ENCODE measurements at places on chromosomes 2 and 18. TPM values are rescaled to one million over a fixed set of nuclear protein-coding genes. Genes with fewer than 3 reads are reported as not detected.

The TLX2 gene
- total RNA-seq: 0.45 TPM

DNA sequence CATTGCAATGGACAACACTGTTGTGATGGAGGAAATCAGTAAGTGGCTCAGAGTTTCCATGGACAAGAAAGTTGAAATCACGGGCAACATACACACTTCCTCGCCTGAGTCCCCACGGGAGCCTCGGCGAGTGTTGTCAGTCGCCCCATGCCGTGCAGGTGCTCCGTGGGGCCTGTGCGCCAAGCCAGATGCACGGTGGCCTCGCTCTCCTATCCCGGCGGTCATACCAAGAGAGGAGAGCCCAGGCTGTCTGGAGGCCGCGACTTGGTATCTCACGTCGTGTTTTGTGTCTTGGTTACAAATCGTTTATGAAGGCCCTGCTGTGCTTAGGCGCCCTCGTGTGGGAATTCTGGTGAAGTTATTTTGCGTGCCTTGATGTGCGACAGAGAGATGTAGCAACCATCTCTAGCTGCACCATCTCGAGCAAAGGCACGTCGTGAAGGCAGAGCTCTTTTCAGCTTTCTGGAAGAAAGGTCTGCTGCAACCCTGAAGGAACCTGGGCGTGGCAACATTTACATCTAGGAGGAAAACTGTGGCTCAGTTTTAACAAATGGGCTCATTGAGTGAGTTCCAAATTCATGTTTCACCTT is 21.8 kb downstream of the ATG4B start:
- no peak overlapping the region for H3K27ac ChIP-seq
- no peaks in the 10 kb centered on the region for H3K4me1 ChIP-seq
- DNase-seq: peak; percentile 58
- peaks cover 48% of the 10 kb centered on the region for H3K36me3 ChIP-seq

DNA sequence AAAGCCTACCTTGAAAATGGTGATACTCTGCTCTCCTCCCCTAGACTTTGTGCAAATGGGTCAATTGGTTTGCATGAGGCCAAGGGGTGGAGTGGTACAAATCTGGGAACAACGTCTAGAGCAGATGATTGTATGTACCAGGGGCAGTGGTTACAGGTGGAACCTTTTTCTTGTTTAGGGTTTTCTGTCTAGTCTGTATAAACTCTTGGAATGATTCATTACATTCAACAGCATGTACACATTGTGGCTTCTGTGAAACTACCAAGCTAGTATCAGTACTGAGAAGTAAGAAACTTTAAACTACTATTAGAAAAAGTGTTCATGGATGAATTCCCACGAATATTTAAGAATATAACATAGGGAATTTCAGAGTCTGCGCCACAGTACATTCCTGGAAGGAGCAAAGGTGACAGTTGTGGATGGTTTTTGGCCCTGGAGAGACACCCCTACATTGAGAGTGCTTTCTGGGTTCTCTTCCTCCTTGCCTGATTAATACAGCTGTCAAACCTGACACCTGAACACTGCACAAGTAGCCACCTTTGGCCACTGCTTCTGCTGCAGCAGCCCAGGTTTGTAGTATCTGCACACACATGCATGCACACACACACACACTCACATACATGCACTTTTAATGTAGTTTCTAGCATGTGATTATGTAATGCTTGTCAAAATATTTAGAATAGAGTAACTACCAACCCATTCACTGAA is 30.0 kb downstream of the CFAP221 start:
- H3K27ac ChIP-seq: no peak overlapping the region
- no peak for DNase-seq
- H3K4me1 ChIP-seq: no peaks in the 10 kb centered on the region
- H3K36me3 ChIP-seq: no peaks in the 10 kb centered on the region
- no peak overlapping the region for H3K4me3 ChIP-seq

GRCh38 chr2:198657512-198658121 is 800.1 kb downstream of the SATB2 start:
- H3K36me3 ChIP-seq: no peaks in the 10 kb centered on the region
- no peak overlapping the region for H3K4me3 ChIP-seq
- H3K4me1 ChIP-seq: no peaks in the 10 kb centered on the region
- no peaks in the 10 kb centered on the region for H3K27me3 ChIP-seq
- H3K27ac ChIP-seq: no peak overlapping the region

GRCh38 chr2:225739328-225739727 is 339.8 kb downstream of the NYAP2 start:
- H3K4me3 ChIP-seq: no peak overlapping the region
- no peaks in the 10 kb centered on the region for H3K4me1 ChIP-seq
- no peaks in the 10 kb centered on the region for H3K27me3 ChIP-seq
- H3K36me3 ChIP-seq: no peaks in the 10 kb centered on the region
- no peak overlapping the region for H3K27ac ChIP-seq

The RND3 gene
- not detected for total RNA-seq

The MYO7B gene
- total RNA-seq: 0.25 TPM

GRCh38 chr2:158009399-158009798 is 92.3 kb upstream of the UPP2 start:
- peaks cover 3% of the 10 kb centered on the region for H3K27me3 ChIP-seq
- no peak overlapping the region for H3K4me3 ChIP-seq
- H3K4me1 ChIP-seq: no peaks in the 10 kb centered on the region
- DNase-seq: no peak
- no peaks in the 10 kb centered on the region for H3K36me3 ChIP-seq

- H3K4me3 ChIP-seq: no peak overlapping the region
- no peaks in the 10 kb centered on the region for H3K36me3 ChIP-seq
- H3K4me1 ChIP-seq: no peaks in the 10 kb centered on the region
- DNase-seq: no peak
- H3K27ac ChIP-seq: no peak overlapping the region
Measured at GRCh38 chr2:145851730-145852129, 1331.8 kb upstream of the ZEB2 start.

GRCh38 chr2:85189606-85190270 is 56.5 kb downstream of the TCF7L1 start:
- H3K27me3 ChIP-seq: no peaks in the 10 kb centered on the region
- peaks cover 15% of the 10 kb centered on the region for H3K4me1 ChIP-seq
- H3K4me3 ChIP-seq: no peak overlapping the region
- no peaks in the 10 kb centered on the region for H3K36me3 ChIP-seq
- DNase-seq: no peak

GRCh38 chr2:231198291-231199173 is at the start of gene ARMC9:
ARMC9 (plus strand) TSS chr2:231198631; CDS start chr2:231206239, 7,608 bp downstream.
- peak within 1 kb of the TSS; percentile 43 for H3K27ac ChIP-seq
- peaks cover 13% of the 10 kb centered on the region for H3K4me1 ChIP-seq
- H3K27me3 ChIP-seq: no peaks in the 10 kb centered on the region
- H3K4me3 ChIP-seq: peak within 1 kb of the TSS; percentile 89
- peak; percentile 72 for DNase-seq

DNA sequence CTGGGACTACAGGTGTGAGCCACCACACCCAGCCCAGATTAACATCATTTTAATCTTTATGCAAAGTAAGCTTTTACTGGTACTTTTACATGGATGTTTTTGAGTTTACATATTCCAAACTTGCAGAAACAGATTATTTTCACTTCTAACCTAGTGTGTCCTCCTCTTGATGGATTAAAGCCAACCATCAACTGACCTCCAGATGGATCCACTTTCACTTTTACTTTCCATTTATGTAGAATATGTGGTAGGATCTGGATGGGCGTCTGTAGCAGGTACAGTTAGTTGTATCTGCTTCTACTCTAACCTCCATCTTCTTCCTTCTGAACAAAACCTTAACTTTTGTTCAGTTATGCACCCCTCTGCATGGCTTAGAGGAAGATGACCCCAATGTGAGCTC is 264.1 kb downstream of the CDH20 start:
- H3K4me3 ChIP-seq: no peak overlapping the region
- H3K4me1 ChIP-seq: no peaks in the 10 kb centered on the region
- H3K27ac ChIP-seq: no peak overlapping the region

The UGT1A6 gene
- not detected for total RNA-seq

Measured in natural killer cell (primary cell).